ENCODE measurements at places on chromosomes 12 and 14.

GRCh38 chr12:110688446-110689280, at the start of gene HVCN1:
HVCN1 (minus strand) TSS chr12:110689115; CDS start chr12:110683245, 5,870 bp downstream.
- no peak for DNase-seq

- no peak for DNase-seq
These were observed 318.7 kb downstream of the RMST start for GRCh38 chr12:97781342-97781741.

GRCh38 chr14:54882521-54882920, 20.1 kb downstream of the GCH1 start:
- no peak for DNase-seq

- no peak for DNase-seq
These were observed 206.4 kb downstream of the CRADD start for GRCh38 chr12:93883436-93884154.

DNA sequence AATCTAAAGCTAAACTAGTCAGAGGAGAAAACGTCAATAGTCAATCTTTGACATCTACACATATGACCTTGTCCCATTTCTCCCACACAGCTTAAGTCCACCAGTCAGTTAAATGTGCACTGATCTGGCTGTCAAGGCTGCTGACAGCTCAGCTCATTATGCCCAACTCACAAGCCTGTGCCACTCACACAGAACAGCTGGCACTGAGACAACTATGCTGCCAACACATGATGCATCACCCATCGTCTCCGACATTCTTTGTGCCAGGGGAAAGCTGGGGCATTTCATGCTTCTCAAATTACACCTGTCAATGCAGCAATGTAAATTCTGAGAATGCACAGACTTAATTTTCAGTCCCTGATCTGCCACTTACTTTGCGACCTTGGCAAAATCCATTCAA, 25.3 kb downstream of the GNS start:
- no peak for DNase-seq

DNA sequence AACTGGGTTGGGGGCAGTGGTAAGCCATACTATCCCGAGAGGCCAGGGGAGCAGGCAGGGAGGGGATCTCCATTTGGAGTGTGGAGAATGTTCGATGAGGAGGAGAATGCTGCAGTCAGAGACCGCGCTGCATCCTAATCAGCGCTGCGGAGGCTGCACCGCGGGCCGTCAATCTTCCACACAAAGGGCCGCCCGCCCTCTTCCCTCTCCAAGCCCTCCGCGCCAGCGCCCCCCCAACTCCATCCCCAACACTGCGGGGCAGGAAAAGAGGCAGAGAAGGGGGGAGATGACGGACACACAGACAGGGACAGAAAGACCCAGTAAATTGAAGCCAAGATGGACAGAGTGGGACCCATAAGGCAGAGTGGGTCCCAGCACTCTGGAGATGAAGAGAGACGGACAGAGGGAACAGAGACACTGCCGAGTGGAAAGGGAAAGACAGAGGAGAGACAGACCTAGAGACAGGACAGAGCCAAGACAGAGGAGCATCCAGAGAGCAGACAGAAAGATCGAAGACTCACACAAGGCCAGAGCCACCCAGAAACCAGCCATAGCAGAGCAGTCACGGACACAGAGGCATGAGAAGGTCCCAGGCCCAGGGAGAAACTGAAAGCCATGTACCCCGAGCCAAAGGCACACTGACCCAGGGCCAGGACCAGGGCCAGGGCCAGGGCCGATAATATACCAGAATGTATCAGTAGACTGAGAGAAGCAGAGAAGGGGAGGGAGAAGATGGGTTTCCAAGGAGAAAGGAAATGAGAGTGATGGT, 3.5 kb downstream of the CISTR start:
- DNase-seq = no peak

GRCh38 chr14:61673305-61673704, 22.0 kb upstream of the HIF1A start:
- no peak for DNase-seq

DNA sequence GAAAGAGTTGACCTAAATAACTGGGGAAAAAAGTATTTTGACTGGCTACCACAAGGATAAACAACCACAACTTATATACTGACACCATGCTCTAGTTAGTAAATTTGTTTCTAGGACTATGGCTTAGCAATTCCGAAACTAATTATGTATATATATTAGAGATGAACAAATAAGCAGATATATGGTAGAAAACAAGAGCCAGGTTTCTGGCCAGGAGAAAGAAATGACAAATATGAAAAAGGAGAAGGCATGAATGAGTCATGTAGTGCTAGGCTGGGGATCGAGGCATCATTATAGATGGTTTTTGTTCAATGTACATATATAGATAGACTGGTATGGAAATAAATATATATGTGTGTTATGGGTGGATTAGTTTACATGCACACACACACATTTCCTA, 5.5 kb upstream of the LRRC74A start:
- no peak for DNase-seq

DNA sequence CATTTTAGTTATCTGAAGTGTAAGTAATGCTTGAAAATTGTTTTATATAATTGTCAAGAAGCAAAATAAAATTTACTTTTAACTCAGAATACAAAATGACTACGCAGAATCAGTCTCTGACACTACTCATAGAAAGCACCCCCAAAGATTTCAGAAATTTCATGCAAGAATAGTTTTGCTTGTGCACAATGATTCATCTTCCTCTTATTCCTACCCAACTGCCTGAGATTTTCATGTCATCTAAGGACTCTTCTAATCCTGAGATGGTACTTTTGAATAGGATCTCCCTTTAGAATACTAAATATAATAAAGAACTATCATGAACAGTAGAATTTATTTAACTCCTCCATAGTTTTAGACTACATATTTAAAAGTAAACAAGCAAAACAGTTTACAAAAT, 485.3 kb upstream of the MGAT4C start:
- no peak for DNase-seq
